ENCODE measurements at places on chromosomes 13 and 19.

DNA sequence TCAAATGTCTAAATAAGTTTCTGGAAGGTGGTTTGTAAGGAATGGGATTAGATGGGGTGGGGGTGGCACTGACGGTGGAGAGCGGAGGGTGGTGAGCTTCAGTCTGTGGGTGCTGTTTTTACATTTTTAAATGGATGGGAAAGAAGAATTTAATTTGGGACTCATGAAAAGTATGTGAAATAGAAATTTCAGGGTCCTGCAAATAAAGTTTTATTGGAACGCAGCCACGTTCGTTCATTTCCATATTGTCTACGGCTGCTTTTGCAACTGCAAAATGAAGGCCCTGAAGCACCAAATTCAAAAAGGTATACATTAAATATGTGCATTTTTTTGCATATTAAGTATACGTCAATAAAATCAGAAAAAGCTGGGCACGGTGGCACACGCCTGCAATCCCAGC lies 9.9 kb downstream of the KANK2 start:
- no peak for DNase-seq

DNA sequence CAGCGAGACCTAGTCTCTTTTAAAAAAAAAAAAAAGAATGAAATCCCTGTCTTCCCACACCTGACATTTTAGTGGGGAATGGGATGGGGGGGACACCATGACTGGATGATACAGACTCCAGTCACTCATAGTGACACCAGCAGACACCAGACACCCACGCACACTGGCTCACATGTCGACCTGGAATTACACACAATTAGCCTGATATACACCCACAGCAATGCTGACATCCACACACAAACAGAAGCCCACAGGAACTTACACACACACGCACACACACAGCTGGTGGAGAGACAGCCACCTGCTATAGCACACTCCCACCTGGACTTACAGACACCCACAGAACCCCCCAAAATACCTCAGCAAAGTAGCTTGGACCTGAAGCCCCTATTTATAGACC lies 8.3 kb upstream of the NANOS3 start:
- peak; percentile 86 for DNase-seq

DNA sequence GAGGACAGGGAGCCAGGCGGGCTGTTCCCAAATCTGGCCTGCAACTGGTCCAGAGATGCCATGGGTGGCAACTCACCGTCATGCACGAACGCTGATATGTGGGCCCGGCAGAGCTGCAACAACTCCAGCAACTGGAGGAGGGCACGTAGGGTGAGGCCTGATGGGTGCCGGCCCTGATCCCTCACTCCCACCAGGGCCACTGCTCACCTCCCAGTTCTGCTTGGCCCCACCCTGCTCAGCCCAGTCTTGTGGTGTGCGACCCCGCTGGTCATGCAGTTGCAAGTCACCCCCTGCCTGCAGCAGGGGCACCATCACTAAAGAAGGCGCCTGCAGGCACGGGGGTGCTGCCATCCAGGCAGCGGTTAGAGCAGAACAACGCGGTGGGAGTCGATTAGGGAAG lies 16.9 kb downstream of the ARHGAP33 start:
- no peak for DNase-seq

- no peak for DNase-seq
Measured at GRCh38 chr13:79128158-79128557, 277.9 kb downstream of the RBM26 start.

- peak; percentile 31 for DNase-seq
Measured at GRCh38 chr19:32671883-32672593, 2.9 kb downstream of the ANKRD27 start.

DNA sequence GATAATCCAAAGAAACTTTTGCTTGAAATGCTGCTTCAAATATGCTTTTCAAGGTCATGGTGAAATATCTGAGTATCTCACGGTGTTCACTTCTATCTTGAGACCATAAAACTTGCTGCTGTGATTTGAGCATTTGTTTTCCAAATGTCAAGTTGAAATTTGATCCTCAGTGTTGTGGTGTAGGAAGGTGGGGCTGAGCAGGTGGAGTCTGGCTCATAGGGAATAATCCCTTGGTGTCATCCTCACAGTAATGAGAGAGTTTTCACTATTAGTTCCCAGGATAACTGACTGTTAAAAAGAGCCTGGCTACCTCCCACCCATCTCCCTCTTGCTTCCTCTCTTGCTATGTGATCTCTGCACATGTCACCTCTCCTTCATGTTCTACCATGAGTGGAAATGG lies 858.0 kb upstream of the SLITRK5 start:
- DNase-seq, result no peak

GRCh38 chr19:17097593-17098126 lies 22.1 kb downstream of the MYO9B start:
- DNase-seq, result peak; percentile 81

DNA sequence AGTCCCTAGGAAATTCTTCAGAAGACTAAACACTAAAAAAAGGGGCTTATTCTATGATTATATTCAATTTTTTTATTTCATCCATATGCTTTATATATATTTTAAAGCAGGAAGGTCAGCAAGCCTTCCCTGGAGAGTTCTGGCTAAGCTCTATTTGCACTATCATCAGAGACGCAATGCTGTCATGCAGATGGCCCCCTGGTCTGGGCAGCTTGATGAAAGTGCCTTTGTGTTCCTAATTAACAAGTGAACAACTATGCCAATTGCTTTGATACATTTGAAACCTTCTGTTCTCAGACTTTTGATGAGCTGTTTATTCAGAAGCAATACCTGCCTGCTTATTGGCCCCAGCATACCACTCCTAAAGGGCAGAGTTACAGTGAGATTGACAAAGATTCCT lies 1344.6 kb downstream of the OLFM4 start:
- DNase-seq, result no peak

DNA sequence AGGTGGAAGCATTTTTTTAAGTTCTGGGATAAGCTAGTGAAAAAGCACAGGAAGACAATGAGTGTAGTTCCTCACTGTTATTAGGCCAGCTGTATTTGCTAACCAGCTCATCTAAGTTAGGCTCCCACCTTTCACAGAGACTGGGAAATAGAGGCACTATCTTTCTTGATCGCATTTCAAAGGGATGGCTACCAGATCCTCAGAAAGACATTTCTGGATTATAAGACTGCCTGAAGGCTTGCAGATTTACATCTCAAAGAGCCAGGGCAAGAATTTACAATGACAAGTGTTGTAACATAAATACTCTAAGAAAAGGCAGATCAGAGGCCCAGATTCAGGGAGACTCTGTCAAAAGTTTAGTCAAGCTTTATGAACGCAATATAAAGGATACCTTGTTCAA lies 1005.5 kb downstream of the PCDH9 start:
- DNase-seq, result no peak

- DNase-seq, result no peak
Measured at GRCh38 chr13:95787356-95788099, 110.6 kb downstream of the DNAJC3 start.

DNA sequence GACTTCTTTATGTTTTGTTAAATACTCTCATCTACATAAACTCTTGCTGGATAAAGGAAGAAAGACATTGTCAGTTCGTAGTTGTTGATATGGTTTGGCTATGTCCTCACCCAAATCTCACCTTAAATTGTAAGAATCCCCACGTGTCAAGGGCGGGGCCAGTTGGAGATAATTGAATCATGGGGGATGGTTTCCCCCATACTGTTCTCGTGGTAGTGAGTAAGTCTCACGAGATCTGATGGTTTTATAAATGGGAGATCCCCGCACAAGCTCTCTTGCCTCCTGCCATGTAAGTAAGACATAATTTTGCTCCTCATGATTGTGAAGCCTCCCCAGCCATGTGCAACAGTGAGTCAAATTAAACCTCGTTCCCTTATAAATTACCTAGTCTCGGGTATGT lies 3.6 kb downstream of the ADGRE1 start:
- no peak for DNase-seq

- DNase-seq, result no peak
Measured at GRCh38 chr13:49246850-49247642, 679 bp upstream of the CDADC1 start.

DNA sequence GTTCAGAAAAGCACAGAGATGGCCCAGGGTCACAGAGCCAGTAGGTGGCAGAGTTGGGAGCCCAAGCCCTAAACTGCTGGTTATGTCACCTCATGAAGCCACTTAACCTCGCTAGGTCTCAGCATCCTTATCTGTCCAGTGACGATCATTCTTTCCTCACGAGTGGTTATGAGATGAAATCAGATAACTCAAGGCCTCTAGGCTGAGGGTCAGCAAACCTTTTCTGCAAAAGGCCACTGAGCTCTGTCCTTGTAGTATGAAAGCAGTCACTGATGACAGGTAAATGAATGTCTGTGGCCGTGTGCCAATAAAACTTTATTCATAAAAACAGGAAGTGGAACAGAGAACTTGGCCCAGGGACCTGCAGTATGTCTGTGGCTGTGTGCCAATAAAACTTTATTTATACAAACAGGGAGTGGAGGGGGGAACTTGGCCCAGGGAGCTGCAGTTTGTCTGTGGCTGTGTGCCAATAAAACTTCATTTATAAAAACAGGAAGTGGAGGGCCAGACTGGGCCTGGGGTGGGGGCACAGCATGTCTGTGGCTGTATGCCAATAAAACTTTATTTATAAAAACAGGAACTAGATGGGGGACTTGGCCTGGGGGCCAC lies 71.2 kb downstream of the GNG7 start:
- peak; percentile 90 for DNase-seq

GRCh38 chr13:40269086-40269485 lies 397.4 kb downstream of the FOXO1 start:
- DNase-seq, result no peak
